ENCODE measurements at places on chromosomes 3 and 15. TPM values are rescaled to one million over a fixed set of nuclear protein-coding genes. Genes with fewer than 3 reads are reported as not detected.

GRCh38 chr3:129195731-129196256 is 12.1 kb upstream of the CNBP start:
- peak; percentile 82 for DNase-seq

DNA sequence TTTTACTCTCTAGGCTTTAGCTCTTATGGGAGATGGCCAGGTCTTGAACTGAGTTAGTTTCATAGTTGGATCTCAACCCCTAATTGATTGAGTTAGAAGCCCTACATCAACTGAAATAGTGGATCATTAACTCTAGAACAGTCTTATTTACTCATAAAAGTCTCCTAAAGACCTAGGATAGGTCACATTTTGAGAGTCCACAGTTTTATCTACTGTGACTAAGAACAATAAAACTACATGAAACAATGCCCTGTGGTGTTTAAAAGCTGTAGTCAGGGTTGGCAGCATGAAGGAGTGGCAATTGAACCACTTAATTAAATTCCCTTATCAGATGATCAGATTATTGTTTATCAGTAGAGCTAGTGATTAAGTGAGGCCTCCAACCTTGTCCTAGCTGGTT is 22.2 kb upstream of the IDH2 start:
- no peak for DNase-seq

GRCh38 chr3:171417813-171418212 is 42.4 kb downstream of the TNIK start:
- DNase-seq, result peak; percentile 87

C3orf22 gene
- polyA plus RNA-seq, result not detected

AADACL2 gene
- not detected for polyA plus RNA-seq

DNA sequence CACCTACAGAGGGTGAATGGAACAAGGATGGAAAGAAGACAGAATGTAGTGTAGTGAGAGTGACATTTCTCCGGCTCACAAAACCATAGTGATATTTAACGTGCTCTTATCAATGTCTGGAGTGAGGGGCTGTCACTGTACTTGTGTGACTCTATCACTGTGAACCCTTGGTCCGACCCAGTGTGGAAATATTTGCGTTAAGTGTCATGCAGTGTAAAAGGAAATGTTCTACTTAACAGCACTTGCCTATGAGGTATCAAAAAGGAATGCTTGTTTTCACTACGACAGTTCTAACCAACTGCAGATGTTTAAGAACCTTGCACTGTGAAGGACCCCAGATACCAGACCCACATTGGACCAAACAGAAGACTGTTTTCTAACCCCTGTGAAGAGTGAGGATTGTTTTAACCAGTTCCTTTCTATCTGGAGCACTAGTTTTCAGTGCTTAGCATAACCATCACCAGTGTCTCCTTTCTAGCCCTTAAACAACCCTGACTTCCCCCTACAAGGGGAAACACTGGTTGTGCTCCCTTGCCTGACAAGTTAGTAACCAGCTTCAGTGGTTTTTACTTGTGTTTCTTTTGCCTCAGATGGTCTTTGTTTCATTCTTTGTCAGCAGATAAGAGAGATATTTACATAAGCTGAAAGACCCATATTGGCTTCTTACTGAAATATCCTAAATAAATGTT is 144.7 kb upstream of the ABHD17C start:
- DNase-seq, result peak; percentile 18

GRCh38 chr15:101143321-101143720 is 108.5 kb downstream of the CHSY1 start:
- no peak for DNase-seq

- no peak for DNase-seq
These were observed 156.9 kb downstream of the MEX3B start for GRCh38 chr15:81888748-81889484.

MEIS2 gene
- polyA plus RNA-seq, result 26.2 TPM

GRCh38 chr15:89400782-89401545 is 66.3 kb upstream of the POLG start:
- no peak for DNase-seq

DNA sequence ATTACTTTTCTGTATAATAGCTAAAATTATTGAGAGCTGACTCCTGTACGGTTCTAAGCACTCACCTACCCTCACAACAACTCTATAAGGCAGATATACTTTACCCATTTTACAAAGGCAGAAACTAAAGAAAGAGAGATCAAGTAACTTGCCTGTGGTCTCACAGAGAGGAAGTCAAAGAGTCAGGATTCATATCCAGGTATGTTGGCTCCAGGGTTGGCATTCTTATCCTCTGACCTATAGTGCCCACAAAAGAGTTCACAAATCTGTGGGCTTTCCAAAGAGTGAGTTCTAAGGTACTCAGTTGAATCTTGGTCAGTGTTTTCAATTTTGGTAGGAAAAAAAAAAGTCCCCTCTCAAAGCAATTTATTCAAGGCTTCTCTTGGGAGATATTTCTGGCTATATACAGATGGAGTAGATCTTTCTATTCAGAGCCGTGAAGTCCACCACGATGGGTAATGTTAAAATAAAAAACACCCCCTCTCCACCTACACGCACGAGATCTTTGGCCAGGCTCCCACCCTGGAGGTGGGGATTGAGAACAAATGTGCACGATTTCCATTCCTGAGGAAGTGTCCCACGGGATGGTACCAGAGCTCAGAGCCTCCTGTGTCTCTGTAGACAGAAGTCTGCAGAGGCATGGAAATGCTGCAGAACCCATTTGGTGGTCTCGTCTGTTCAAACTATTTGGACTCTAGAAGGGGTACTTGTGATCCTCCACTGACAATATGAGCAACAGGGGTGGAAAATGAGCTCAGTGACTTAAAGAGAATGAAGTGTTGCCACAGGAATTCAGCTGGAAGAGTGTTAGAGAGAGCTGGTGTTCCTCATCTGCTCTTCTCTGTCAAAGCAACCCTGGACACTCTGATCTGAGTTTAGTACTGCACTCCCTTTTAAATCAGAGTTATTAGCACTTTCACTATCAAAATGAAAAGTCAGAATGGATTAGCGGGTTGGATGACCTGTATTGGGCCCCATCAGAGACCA is 212.1 kb upstream of the EIF1B start:
- no peak for DNase-seq

- no peak for DNase-seq
These were observed 328.2 kb downstream of the TIGIT start for GRCh38 chr3:114622001-114622400.

RHCG gene
- polyA plus RNA-seq, result not detected

BAHD1 gene
- polyA plus RNA-seq, result 7.0 TPM

- DNase-seq, result no peak
These were observed 63.0 kb downstream of the CYP11A1 start for GRCh38 chr15:74304431-74304830.

DNA sequence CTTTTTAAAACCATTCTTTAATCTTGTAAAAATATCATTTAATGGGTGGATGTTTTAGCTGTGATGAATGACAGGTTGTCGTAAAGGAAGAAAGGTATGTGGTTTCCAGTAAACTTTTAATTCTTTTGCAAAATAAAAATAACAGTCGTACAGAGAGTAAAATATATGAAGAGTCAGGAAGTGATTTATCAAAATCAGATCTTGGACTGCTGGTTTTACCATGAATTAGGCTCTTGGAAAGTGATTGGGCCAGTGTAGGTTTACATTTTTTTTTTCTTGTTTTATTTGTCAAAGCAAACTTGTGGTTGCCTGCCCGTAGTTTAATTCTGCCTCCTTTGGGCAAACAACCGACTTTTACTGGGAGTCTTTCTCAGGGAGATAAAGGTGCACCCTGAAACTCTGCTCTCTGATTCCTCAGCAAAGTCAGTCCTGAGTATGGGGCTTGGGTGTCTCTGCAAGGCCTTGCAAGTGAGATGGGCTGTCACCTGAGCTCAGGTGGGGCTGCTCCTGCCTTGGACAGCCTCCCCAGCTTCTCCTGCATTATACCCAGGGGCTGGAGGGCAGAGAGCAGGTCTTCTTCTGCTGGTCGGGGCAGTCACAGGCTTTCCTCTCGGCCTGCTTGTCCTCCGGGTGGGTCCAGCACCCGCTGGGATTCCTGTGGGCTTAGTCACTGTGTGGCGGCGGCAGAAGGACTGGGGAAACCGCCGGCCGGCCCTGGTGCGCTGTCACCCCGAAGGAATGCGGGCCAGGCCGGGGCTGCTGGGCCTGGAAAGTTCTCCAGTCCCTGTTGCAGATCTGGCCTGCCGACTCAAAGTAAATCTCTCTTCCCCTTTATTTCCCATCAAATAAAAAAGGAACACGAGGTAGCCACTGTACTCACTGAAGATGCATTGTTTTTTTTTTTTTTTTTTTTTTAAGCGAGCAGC is 79.0 kb downstream of the IGF1R start:
- DNase-seq, result peak; percentile 92

- no peak for DNase-seq
These were observed 19.0 kb upstream of the DIPK2A start for GRCh38 chr3:143952569-143953072.

LRRN1 gene
- polyA plus RNA-seq, result not detected

DNA sequence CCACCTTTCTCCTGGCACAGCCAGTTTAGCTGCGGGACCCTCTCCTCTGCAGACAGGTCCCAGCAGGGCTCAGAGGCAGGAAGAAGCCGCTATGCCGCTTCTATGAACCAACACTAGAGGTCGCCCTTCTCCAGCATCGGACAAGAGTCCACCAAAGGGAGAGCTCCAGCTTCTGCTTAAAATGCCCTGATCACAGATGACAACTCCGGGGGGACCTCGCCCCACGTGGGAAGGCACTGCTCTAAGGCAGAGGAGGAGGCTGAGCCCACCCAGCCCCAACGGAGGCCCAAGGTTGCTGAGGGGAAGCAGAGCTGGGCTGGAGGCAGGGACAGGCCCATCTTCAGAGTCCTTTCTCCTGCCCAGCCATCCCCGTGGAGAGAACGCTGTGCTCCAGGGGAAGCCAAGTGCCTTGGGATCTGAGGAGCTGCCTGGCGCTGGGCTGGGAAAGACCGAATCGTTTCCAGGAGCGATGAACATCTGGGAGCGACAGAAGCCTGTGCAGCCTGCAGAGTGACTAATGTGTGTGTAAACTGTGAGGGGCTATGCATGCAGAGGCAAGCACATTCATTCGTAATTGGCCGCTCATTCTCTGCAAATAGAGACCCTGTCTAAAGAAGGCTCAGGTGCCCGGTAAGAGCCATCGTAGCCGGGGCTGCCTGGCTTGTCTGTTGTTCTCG is 43.5 kb upstream of the BDH1 start:
- peak; percentile 80 for DNase-seq

DNA sequence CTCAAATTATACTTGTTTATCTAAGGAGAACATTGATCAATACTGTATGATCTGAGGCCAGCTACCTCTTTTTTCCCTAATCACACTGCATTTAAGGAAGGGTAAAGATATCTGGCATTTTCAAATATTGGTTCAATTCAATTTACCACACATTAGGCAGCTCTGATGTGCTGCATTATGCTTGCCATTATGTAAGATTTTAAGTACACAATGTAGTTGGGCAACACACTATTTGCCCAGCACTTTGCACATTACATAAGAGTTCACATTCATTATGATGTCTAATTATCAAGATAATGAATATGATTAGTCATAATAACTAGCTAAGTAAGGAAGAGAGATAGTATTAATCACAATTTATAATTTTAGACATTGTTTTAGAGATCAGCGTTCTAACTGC is 196.3 kb downstream of the BCHE start:
- DNase-seq, result no peak

DNA sequence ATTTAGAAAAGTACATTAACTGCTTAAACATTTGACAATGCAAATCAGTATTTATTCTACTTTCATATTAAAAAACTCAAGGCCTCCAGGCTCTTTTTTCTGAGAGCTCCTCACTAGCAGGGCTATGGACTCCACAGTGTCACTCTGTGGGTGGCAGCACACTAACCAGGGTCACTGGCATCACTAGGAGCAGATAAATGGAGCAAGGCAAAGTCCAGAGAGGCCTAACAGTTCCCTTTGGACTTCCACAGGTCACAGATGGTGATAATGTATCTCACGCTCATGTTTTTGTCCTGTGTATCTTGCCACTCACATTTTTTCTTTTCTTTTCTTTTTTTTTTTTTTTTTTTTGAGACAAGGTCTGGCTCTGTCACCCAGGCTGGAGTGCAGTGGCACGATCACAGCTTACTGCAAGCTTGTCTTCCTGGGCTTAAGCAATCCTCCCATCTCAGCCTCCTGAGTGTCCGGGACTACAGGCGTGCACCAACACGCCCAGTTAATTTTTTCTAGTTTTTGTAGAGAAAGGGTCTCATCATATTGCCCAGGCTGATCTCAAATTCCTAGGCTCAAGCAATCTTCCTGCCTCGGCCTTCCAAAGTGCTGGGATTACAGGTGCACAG is 7.8 kb downstream of the SPG21 start:
- DNase-seq, result no peak

DNA sequence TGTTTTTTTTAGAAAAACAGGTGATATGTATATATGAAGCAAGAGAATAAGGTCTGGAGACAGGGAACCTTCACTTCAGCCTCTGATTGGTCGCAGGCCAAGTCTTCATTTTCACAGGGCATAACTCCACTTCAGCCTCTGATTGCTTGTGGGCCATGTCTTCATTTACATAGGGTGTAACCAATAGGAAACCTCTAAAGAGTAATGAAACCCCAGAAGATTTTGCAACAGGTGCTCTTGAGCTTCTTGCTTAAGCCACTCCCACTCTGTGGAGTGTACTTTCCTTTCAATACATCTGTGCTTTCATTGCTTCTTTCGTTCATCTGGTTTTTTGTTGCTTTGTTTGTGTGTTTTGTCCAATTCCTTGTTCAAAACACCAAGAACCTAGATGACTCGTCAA is 22.6 kb upstream of the SCG3 start:
- DNase-seq, result no peak

GRCh38 chr15:63856711-63857460 is 23.1 kb upstream of the HERC1 start:
- DNase-seq, result peak; percentile 86

- peak; percentile 14 for DNase-seq
These were observed 20.2 kb upstream of the CFAP161 start for GRCh38 chr15:81113861-81114291.

DNA sequence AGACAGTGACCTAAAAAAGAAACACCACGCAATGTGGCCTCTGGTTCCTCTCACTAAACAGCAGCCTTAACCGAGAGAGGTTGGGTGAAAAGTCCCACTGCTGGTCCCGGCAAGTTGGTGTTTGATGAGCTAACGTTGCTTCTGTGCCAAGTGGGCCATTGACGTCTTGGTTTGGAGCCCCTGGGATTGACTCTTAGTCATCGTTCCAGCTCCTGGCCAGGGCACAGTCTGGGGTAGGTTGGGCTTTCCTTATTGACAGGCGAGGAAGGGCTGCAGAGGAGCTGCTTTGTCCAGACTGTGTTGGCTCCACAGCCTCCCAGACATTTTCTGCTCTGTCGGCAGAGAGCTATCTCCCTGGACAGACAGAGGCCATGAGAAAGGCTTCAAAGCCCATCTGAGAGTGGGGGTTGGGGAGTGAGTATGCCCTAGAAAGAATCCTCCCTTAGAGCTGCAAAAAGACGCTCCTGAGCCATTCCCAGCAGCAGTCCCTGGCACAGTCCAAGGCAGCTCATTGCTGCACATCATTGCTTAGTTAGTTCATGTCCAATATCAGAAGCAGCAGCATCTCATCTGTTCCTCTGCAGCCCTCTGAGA is 28.6 kb upstream of the C3orf80 start:
- DNase-seq, result no peak

GRCh38 chr3:67947808-67948508 is 293.5 kb upstream of the SUCLG2 start:
- no peak for DNase-seq

SPINT1 gene
- 4.1 TPM for polyA plus RNA-seq

ADGRG7 gene
- polyA plus RNA-seq, result not detected

GRCh38 chr3:73655197-73655596 is 30.5 kb upstream of the PDZRN3 start:
- DNase-seq, result no peak

MEX3B gene
- 13.3 TPM for polyA plus RNA-seq

SLC22A14 gene
- 0.10 TPM for polyA plus RNA-seq

- no peak for DNase-seq
These were observed 18.7 kb downstream of the PXYLP1 start for GRCh38 chr3:141250342-141250741.

- no peak for DNase-seq
These were observed 17.8 kb upstream of the FGF12 start for GRCh38 chr3:192745150-192745549.
